ENCODE measurements at places on chromosomes 4 and X. TPM values are rescaled to one million over a fixed set of nuclear protein-coding genes. Genes with fewer than 3 reads are reported as not detected.
A peak's percentile ranks its signal among the peaks of the same experiment; 100 is the strongest.

Gene GRIA3
- 2.6 TPM for total RNA-seq

Gene RBM46
- 0.06 TPM for total RNA-seq

Gene ITM2A
- 106 TPM for total RNA-seq

Gene CYLC1
- not detected for total RNA-seq

DNA sequence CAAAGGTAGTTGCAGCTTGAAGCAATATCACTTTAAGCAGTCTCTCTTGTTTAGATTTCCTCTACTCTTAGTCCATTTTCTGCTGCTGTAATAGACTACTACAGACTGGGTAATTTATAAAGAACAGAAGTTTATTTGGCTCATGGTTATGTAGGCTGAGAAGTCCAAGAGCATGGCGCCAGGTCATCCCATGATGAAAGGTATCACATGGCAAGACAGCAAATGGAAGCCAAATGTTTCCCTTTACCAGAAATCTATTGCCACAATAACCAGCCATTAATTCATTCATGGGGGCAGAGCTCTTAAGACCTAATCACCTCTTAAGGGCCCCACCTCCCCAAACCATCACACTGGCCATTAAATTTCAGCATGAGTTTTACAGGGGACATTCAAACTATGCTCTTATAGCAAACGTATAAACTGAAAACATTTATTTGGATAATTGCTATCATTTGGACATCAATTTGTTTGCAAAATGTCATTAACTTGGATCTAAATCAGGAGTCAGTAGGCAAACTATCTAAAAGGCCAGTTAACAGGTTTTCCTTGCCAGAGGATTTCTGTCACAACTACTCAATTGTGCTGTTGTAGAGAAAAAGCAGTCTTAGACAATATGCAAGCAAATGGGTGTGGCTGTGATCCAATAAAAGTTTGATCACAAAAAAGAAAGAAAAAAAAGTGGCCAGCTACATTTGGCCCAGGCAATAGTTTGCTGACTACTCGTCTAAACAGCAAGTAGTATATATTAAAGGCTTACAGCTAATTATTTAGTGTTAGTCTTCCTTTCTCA, 75.7 kb upstream of the GUCY1A1 start:
- DNase-seq: peak; percentile 34

DNA sequence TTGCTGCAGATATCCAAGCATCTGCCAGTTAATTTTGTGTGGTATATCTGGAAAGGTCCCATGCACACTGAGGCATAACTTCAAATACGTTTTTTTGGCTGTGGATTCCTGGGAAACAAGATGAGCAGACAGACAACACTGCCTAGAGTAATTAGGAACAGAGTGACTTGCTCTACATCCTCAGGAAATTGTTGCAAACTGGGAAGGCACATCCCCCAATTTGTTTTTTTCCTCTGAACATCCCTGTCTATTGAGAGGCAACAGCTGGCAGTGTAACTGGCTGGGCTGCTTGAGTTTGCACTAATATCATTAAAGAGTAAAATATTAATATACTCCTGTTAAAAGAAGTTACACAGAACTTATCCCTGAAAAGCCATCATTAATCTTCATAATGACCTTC, 207.7 kb upstream of the SLIT2 start:
- no peak for DNase-seq

- no peak for DNase-seq
Observed at GRCh38 chr4:28490669-28491068, 1630.0 kb downstream of the STIM2 start.

- DNase-seq: no peak
Observed at GRCh38 chr4:3227878-3228675, 20.9 kb upstream of the MSANTD1 start.

DNA sequence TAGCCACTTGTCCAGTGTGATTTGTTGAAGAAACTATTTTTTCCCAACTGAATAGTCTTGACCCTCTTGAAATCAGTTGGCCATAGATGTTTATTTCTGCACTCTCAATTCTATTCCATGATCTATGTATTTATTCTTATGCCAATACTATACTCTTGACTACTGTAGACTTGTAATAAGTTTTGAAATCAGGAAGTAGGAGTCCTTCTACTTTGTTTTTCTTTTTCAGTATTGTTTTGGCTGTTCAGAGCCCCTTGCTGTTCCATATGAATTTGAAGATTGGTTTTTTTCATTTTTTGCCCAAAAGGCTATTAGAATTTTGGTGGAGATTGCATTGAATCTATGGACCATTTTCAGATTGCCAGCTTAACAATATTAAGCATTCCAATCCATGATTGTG, 10.2 kb downstream of the SAP30 start:
- DNase-seq: no peak

GRCh38 chr4:174396599-174397110, 112.9 kb downstream of the CEP44 start:
- DNase-seq: no peak

GRCh38 chrX:107480272-107480671, 30.8 kb downstream of the FRMPD3 start:
- no peak for DNase-seq

DNA sequence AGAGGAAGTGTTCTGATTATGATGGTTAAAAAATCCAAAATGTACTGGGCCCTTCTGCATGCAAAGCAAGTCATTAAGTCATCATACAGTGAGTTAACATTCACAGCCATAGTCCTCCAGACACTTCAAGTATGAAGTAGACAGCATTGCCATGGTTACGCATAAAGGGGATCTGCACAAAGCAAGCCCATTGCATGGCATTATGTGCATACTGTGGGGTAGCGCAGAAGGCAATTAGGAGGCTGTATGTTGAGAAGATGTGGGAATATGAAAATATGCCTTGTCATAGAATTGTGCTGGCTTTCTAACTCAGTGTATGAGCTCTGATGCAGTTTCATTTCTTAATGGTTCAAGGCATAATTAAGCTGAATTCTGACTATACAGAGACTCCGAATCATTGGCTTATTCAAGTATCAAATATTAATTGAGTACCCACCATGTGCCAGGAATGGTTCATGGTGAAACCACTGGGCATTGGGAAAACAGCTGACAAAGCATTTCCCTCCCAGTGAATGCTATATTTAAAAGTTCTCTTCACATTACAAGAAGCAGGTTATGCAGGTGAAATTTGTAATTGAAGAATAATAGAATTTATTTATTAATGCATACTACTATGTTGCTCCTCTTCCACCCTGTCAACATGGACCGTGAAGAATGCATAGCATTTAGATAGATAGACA, 588.9 kb downstream of the ZNF674 start:
- no peak for DNase-seq

GRCh38 chr4:150960818-150961217, 54.3 kb downstream of the LRBA start:
- no peak for DNase-seq

- DNase-seq: no peak
Observed at GRCh38 chrX:134024686-134025377, 39.4 kb upstream of the GPC3 start.

Data from left cardiac atrium (tissue), 4 donors.